Activated CD8-positive, alpha-beta memory T cell treated with anti-CD3 and anti-CD28 coated beads for 4 hours (primary cell): ENCODE measurements at places on chromosomes 12 and 14.
A peak's percentile ranks its signal among the peaks of the same experiment; 100 is the strongest.

DNA sequence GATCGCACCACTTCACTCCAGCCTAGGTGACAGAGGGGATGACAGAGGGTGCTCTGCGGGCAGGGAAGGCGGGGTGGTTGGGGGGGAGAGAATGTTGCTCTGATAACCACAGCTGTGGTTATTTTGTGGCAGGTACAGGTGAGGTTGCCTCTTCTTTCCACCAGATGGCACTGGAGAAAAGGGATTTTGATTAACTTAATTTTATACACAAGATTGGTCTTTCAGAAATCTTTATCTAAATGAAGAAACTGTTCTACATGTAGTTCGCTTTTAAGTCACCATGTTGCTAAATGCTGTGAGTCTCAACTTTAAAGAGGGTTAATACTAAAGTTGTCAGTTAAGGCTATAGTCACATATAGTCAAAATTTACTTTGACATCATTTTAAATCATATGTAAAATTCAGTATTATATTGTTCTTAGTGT is 25.7 kb downstream of the FGF23 start:
- DNase-seq: peak; percentile 22

DNA sequence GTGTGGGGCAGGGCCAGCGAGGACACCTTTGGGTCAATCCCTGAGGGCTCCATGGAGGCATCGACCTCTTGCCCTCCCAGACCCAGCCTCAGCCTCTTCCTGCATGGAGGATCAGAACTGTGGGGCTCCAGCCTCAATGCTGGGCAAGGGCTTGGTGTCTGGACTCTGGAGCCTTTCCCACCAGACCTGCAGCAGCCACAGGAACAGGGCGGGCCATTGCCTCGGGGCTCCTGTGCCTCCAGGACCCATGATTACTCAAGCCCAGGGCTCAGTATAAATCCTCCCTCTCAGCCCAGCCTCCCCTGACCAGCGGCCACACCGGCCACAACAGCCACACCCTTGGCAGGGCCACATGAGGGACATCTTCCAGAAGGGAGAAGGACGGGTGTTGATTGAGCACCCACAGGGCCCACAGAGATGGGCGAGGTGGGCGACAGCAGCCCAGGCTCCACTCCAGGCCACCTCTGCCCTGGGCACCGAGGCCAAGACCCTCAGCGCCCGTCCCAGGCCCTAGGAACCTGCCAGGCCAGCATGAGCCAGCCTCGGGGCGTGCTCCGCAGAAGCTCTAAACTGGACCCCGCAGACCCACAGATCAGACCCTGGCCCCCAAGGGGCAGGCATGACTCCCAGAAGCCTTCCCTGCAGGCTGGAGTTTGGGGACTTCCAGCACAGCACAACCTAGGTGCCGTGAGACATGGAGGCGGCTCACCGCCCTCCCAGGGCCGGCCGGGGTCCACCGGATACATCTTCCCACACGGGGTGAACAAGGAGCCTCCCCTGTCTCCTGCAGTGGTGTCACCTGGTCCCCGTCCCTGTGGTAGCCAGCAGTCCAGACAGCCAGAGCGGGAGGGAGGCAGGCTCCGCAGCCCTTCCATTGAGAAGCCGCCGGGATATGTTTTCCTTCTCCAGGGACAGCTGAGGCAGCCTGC is 25.1 kb downstream of the NCOR2 start:
- DNase-seq: no peak

DNA sequence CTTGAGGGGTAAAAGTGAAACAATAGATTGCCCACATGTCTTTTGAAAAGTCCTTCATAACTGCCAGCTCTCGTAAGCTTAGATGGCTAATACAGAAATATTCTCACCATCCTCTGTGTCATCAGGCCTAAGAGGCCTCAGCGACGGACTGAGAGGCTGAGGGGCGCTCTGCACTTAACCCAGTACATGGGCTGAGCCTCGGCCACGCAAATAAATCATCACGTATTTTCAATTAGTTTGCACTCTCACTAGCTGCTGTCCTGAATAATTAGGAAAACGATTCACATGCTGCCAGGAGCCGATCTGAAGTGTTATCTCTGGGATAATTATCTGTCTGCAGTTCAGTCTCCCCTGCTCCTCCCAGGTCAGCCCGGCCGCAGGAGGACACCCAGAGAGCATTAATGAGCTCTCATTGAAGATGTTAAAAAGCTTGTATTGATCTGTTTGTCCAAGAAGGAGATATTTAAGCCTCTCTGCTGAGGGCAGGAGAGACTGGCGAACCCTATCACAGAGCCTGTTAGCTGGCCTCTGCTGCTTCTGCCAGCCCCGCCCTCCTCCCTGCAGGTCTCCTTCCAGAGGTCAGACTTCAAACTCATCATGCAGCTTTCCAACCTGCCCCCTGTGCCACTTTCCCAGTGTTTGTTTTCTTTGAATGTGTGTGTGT is 1051.3 kb downstream of the VRK1 start:
- no peak for DNase-seq

GRCh38 chr14:90795744-90796143 is 20.5 kb downstream of the TTC7B start:
- DNase-seq: no peak

GRCh38 chr14:67192366-67192765 is 3.1 kb downstream of the GARIN2 start:
- DNase-seq: no peak

- DNase-seq: no peak
These were observed 213.0 kb downstream of the KITLG start for GRCh38 chr12:88367231-88367630.

GRCh38 chr14:99268810-99269707 is 2.9 kb downstream of the BCL11B start:
- no peak for DNase-seq

GRCh38 chr14:99513946-99514551 is 32.8 kb downstream of the CCNK start:
- no peak for DNase-seq

DNA sequence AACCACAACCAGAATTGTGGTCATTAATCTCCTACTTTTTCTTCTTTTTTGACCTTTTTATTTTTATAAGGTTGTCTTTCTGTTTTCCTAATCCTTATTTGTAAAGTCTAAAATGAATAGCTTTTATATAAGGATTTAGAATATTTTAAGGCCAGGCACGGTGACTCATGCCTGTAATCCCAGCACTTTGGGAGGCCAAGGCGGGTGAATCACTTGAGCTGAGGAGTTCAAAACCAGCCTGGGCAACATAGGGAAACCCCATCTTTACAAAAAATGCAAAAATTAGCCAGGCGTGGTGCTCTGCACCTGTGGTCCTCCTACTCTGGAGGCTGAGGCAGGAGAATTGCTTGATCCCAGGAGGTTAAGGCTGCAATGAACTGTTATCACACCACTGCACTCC is 55.1 kb downstream of the IFT81 start:
- DNase-seq: no peak

DNA sequence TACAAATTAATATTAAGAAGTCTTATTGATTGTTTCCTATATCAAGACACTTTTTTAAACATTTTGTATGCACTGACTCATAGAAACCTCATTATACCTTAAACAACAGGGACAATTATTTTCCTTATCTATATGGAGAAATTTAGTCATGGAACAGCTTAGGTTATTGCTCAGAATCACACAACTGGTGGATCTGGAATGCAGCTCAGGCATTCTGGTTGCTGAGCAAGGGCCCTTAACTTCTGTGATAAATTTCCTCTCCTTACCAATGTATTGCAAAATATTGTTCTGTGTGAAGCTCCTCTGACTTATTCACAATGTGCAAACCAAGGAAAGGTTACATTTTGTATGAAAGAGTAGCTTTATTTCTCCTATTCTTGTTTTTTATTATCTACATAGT is 817.8 kb downstream of the LRFN5 start:
- no peak for DNase-seq

DNA sequence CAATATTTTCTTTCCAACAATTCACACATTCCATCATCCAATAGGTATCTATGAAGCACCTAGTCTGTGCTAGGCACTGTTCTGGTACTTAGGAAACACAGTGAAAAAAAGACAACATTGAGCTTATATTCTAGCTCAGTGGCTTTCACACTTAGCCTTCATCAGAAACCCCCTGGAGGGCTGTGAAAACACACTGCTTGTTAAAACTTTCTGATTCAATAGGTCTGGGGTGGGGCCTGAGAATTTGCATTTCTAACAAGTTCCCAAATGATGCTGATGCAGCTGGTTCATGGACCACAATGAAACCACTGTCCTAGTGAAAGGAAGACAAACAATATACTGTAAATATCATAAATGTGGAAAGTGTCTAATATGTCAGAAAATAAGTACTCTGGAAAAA is 5.9 kb downstream of the VTI1B start:
- no peak for DNase-seq

- DNase-seq: no peak
These were observed 125.7 kb downstream of the TSPAN9 start for GRCh38 chr12:3202734-3203446.

GRCh38 chr12:99605-100004 is 33.0 kb downstream of the IQSEC3 start:
- no peak for DNase-seq

DNA sequence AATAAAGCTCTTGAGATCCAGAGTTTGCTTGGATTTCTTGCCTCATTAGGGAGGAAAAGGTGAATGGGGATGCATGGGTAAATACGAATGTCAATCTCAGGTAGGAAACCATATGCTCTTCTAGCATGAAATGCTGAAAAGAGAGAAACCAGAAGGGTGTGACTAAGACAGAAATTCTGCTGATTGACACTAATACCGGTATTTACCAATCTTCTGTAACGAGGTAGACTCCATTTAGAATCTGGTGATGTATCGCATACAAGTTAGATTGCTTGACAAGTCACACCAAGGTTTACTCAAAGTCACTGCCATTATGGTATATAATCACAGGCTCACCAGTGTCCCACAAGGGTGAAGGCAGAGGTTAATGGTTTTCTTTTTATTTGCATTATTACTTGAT is 337.9 kb downstream of the NRXN3 start:
- no peak for DNase-seq

- DNase-seq: no peak
These were observed 216.9 kb upstream of the DIO2 start for GRCh38 chr14:80428171-80428570.

DNA sequence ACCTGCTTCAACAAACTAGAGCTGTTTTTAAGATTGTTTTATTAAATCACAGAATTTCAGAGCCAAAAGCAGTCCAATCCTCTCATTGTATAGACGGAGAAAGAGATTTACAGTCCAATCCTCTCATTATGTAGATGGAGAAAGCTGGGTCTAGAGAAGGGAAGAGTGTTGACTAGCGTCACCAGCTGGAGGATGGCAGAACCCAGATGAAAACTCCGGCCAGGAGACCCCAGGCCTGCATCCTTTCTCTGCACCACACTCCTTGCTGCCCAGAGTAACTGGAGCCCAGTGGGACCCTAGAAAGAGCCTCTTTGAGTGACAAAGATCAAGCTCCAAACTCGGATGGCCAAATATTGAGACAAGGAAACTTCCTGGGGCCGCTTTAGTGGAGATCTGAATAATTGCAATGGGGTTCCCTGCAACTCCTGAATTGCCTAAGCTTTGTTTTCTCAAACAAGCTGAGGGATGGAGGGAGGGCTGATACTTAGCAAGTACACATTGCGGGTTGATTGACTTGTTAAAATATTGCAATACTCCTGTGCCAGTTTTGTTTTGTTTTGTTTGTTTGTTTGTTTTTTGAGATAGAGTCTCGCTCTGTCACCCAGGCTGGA is 12.5 kb downstream of the AMDHD1 start:
- no peak for DNase-seq

GRCh38 chr14:103068351-103069073 is 11.2 kb upstream of the CDC42BPB start:
- no peak for DNase-seq

- DNase-seq: no peak
These were observed 20.0 kb downstream of the IRF2BPL start for GRCh38 chr14:77008541-77008940.

GRCh38 chr12:28158353-28158752 is 31.9 kb upstream of the CCDC91 start:
- DNase-seq: no peak

- no peak for DNase-seq
These were observed 24.9 kb downstream of the PPM1A start for GRCh38 chr14:60273956-60274355.

- DNase-seq: no peak
These were observed 2.6 kb downstream of the DIO3 start for GRCh38 chr14:101563654-101564443.

GRCh38 chr12:71639341-71639760 is 24.3 kb downstream of the ZFC3H1 start:
- DNase-seq: no peak

GRCh38 chr14:34935488-34935887 is 47.3 kb upstream of the SRP54 start:
- no peak for DNase-seq

GRCh38 chr14:89899917-89900663 is 54.4 kb downstream of the EFCAB11 start:
- no peak for DNase-seq

GRCh38 chr14:21093769-21094681 is 4.4 kb downstream of the ZNF219 start:
- DNase-seq: no peak

GRCh38 chr14:43872752-43873655 is 634.1 kb downstream of the FSCB start:
- no peak for DNase-seq

DNA sequence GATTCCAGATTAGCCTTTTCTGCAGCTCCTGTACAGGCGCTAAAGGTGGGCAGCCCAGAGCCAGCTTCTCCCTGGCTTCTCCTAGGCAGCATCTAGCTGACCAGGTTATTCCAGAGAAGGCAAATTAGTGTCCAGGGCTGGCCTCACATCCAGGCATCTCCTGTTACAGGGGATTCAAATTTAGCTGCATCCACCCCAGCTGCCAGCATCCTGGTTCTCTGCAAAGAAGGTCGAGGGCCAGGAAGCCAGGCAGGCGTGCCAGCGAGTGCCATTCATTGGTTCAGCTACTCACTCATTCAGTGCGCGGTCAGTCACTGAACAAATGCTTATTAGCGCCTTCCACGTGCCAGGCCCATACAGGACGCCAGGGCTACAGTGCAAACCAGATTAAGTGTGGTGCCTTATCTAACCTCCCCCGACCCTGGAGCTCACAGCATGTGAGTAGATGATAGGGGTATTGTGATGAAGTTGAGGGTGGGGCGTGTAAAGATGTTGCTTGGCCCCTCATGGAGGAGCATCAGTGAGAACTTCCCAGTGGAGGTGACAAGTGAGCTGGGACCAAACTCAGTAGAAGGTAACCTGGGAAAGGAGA is 15.7 kb upstream of the FAM222A start:
- DNase-seq: no peak

- DNase-seq: no peak
These were observed 30.4 kb downstream of the CCDC92 start for GRCh38 chr12:123942238-123942653.

GRCh38 chr12:128259556-128260070 is 7.4 kb upstream of the TMEM132C start:
- DNase-seq: no peak

DNA sequence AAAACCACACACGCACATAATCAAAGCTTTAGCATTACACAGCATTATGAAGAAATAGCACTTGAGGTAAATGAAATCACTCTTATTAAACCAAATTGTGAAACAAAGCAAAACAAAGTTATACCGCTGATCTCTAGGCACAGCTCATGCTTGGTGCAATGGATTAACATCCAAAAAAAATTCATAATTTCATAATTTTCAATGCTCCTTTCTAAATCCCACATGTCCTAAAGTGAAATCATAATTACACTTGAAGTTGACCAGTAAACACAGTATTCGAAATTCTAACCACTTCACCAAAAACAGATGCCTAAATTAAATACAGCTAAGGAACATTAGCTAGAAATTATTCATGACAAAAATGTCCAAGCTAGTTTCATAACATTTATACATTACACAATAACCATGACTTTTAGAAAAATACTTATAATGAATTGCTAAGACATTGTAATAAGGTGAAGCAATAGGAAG is 1.5 kb downstream of the MLH3 start:
- DNase-seq: no peak
